ENCODE measurements at places on chromosomes 12 and 14.

DNA sequence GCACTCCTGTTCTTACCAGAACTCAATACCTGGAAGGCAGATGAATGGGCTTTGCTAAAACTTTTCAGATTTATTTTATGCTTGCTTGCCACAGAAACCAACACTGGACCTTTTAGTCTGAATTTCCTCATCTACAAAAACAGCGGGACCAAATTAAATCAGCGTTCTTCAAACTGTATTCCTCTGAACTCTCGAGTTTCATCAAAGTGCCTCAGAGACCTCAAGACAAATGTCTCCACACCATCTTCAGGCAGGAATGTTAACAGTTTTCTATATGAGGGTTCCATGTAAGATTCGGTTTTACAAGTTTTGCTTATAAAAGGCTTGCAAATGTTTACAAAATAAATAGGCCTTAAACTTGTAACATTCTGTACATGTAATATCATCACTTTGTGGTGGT lies 74.6 kb downstream of the MED13L start:
- peak; percentile 58 for ATAC-seq

DNA sequence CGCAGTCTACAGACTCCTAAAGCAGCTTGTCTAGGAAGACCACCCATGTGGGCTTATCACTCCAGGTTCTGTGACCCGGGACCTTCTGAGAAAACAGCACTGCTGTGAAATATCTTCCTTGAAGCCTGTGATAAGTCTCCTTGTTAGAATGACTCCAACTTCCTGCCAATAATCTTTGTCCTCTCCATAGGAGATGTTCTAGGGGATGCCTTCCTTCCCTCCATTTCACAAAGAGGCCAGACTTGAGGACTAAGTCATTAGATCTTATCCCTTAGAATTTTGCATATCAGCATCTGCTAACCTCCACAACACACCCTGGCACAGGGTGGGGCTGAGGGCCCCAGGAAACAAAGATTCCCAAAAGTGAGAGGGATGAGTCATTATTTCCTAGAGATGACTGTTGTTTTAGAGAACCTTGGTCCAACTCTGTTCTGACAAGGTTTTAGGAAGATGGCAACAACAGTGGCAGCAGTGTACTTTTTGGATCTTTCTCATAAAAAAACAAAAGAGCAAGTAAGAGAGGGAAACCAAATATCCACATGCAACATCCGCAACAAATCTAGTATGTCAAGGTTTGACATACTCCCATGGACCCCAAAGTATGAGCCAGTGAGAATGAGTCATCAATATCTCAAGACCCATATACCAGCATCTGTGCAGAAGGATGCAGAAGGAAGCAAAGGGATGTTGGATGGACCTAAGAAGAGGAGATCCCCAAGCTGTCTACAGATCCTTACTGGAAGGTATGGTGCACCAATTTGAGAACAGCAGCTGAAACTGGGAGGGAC lies 6.0 kb downstream of the LTB4R start:
- peak; percentile 21 for ATAC-seq

DNA sequence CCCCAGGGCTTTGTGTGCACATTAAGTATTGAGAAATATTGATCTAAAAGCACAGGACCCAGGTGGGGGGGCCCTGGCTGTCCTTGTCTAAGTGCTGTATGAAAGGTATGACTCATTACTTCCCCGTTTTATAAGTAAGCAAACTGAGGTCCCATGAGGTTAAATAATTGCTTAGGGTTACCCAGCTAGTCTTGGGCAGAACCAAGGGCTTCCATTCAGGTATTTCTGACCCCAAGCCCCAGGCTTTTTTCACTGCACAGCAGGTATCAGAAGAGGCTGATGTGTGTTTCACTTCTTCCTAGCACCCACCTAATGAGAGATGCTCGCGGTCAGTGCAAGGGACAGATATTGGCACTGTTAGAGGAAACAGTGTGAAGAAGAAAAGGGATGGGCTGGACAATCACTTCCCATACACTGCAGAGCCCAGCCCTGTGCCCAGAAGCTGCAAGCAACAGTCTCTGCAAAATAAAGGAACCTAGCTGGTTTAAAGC lies 4.7 kb upstream of the TC2N start:
- ATAC-seq = no peak

DNA sequence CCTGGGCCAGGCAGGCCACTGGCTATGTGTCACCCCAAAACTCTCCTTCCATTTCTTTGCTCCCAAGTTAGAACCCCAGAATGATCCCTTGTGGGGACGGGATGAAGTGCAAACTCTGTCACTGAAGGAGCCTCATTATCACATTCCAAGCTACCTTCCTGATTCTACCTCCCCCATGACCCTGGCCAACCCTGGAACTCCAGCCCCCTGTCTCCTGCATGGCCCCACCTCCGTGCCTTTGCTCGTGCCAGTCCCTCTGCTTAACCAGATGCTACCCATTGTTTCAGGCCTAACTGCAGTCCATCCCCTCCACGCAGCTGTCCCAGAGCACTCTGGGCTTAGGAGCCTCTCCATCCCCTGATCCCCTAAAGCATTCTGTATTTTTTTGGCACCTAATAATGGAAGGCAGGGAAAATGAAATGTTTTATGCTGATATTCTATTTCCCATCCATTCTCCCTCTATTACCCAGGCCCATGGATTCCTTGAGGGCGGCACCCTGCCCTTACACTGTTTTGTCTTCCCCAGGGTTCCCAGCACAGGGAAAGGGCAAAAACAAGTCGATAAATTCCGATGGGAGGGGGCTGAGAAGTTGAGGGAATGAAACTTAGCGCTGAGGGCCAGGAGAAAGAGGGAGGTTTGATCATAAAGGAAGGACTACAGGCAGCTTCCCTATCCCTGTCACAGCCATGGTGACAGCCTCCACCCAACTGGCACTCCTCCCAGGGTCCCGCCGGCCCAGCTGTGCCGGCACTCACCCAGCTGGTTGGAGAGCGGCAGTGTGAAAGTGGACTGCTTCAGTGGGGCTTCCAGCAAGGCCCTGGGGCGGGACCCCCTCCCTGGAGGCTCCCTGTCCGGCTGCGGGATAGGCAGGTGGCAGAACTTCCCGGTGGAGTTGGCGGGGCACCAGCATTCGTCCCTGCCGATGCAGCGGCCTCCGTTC lies 58.1 kb downstream of the ISCA2 start:
- ATAC-seq = no peak

DNA sequence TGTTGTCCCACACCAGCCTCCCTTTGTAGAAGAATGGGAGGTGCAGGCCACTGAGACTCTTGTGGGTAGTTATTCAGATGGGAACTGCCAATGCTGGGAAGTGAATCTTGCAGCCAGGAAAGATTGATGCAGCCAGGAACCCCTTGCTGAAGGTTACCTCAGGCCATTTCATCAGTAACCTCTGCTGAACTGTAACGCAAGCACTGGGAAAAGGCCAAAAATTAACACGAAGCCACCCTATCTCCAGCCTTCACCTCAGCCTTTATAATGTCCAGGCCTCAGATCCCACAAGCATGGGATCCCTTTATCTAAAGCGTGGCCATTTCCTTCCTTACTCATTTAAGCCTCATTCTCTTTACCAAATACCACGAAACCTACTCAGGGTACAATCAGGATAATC lies 211.1 kb downstream of the SPTSSA start:
- ATAC-seq = no peak

DNA sequence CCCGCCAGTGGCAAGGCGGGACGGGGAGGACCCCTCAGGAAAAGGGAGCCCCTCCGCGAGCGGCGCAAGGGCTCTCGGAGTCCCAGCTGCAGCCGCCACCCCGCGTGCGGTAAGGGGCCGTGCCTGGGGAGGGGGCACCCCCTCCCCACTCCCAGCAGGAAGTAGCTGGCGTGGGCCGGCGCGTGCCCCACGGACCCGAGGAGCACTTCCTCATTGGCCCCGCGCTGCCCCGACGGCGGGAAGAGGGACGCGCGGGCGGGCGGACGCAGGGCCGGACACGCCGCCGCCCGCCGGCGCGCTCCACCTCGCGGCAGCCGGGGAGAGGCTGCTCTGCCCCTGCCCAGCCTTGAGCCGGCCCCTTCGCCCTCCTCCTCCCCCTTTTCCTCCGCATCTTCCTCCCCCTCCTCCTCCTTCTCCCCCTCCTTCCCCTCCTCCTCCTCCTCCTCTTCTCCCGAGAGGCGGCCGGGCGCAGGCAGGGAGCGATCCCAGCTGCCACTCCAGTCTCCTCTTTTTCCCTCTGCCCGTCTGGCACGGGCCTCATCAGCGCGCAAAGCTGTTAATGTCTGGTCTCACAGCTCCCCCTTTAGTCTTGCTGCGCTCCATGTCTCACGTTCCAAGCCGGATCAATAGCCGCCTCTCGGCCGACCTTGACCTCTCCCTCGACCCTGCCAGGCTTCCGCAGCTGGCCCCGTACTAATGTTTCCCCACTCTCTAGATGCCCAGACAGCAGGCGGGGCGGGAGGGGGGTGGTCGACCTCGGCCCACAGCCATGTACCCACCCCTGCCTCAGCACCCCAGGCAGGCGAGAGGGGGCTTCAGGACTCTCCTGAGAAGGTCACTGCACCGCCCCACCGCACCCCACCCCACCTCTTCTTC lies 2.6 kb upstream of the BCL11B start:
- ATAC-seq = peak; percentile 66

DNA sequence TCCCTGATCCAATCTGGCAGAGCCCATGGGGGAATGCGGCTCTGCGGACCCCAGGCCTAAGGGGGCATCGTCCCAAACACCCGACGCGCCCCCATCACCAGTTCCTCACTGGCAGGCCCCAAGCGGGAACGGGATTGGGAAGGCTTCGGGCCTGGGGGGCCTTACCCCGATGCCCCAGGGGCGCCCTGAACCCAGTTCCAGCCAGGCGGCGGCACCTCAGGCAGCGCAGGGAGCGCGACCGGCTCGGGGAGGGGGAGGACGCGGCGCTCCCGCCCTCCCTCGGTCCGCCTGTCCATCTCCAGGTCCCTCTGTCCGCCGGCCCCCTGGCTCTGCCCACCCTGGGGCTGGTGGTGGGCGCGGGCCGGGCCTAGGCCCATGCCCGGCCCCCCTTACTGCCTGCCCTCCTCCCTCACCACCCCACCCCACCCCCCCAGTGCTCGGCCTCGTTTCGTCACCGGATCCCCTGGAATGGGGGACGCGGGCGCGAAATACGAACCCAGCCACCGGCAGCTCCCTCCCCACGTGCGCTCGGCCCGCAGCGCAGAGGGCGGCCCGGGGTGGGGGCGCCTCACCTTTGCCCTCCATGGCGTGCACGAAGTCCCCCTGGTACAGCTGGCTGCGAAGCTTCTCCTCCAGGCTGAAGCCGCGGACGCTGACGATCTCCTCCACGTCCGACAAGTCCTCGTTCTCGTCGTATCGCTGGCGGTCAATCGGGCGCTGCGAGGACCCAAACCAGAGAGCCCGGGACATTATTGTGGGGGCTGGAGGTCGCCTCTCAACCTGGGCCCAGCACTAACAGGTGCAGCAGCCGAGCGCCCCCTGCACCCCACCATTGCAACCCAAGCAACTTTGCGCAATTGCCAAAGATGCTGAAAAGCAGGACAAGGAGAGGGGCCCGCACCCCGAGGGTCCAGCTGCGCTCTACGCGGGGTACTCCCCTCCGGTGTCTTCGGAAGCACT lies 2.3 kb downstream of the KDM2B start:
- ATAC-seq = no peak

- ATAC-seq = peak; percentile 28
Measured at GRCh38 chr14:24179961-24180796, 8.3 kb downstream of the REC8 start.

DNA sequence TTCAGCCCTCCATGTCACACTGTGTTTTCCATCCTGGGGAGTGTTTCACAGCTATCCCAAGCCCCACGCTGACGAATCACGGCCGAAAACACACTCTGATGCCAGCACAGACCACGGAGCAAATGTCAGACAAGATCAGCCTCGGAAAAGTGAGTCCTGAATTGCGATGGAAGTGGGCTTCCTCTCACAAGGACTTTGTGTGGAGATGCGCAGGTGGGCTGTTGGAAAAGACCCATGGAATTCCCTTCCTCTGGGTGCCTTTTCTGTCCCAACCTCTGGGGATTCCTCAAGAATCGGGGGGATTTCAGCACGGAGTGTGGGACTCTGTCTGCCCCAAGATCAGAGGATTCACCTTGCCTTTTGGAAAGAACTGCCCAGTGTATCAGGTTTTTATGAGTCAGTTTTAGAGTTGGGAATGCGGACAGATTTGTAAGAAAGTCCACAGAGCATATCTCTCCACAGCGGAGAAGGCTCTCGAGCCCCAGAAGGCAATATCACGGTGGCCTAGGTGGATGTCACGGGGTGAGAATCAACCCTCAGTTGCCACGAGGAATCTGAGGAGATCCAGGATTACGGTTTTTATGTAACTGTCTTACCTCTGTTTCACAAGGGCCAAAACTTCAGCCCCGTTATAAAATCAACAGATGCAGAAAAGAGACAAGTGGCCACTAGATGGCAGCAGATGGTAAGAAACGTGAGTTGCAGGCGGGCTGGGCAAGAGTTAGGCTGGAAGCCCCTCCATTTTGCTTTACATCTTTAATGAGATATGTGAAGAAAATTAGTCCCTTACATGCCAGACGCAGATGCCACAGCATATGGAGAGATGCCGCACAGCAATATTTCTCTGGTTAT lies 201.9 kb downstream of the DAD1 start:
- peak; percentile 85 for ATAC-seq

DNA sequence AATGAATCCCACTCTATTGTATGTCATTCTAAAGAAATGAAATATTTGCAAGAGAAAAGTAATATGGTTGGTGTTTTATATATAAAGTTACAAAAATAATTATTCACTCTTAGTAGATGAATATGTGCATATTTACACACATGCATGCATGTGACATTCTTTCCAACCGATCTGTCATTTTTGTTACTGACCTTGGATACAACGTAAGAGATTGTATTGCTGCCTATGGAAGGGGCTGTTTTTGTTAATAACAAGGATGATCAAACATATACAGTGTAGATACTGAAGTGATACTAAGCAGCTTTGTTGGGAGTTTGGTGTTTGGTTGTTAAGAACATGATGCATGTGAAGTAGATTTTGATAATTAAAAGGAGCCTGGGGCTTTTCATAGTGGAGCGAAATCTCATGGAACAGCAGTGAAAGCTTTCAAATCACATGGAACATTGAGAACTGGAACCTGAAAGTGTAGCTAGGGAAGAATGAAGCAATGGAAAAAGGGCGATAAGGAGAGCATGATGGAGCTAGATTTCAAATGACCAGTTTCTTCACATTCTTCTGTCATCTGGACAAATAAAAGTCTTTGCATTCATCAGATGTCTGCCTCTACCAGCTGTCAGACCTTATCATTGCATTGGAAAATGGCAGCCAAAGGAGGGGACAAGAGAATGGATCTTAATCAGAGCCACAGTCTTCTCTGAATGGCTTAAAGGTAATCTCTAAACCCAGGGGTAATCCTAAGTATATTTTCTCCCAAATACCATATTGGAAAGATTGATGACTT lies 10.0 kb downstream of the BORCS5 start:
- ATAC-seq = no peak

- no peak for ATAC-seq
Measured at GRCh38 chr14:52021957-52022600, 32.7 kb downstream of the RTRAF start.
